ENCODE measurements at places on chromosomes 2 and 18.

DNA sequence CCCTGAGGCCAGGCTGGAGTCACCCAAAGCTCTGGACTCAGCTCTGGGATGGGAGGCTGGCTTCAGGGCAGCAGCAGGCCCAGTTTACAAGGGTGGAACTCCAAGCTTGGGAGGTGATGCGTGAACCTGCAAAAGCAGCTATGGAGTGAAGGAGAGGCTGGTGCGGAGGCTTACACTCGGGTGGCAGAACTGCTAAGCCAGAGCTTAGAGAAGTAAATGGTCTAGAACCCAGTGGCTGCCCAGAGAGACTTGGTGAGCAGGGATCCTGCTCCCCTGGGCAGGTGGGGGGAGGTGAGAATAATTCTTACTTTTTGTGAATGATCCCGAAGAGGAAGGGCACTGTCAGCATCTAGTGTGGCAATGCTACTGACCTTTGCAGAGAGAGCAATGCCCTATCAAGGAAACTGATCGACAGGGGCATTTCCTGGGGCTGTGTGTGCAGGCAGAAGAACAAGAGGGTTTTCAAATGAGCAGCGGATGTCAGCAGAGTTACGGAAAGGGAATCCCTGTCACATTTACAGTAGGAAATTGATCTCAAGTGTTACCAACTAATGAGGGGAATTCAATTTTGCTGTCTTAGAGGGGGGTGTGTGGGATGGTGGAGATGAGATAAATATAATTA is 80.4 kb downstream of the TGFA start:
- DNase-seq: no peak

GRCh38 chr2:29025711-29026110 is 44.6 kb downstream of the TOGARAM2 start:
- no peak for DNase-seq

DNA sequence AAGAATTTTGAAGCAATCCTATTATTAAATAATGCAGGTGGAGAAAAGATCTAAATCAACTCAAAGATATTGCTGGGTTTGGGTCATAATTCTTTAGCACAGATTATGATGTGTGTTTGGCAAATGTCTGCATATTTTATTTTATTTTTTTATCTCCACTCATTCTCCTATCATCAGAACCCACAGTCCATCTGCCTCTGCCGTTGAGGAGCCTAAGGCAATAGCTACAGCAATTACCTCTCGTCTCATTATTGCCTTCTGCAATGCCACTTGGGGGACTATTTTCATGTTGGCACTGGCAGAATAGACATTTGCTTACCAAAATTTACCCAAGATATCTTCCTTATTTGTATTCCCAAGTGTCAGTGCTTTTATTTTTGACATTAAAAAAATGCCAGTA is 815.9 kb upstream of the CNTNAP5 start:
- no peak for DNase-seq

GRCh38 chr2:46885376-46885775 is 30.2 kb downstream of the MCFD2 start:
- DNase-seq: no peak

DNA sequence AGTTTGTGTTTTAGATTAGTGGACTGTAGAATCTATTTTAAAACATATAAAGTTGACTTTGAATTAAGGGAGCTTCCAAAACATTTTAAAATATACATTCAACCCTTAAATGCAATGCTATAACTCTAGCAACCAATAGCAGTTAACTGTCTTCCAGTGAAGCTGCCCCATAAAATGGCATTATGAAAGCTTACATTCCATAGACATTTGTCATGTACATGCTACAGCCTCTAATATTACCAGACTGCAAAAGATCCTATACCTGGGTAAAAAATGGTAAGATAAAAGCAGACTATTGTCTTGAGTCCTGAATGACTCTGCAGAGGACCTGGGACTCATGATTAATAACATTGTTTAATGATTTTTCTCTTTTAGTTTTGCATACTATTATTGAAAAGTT is 489.4 kb downstream of the LRP1B start:
- no peak for DNase-seq

GRCh38 chr2:72014831-72015230 is 132.8 kb downstream of the CYP26B1 start:
- no peak for DNase-seq

DNA sequence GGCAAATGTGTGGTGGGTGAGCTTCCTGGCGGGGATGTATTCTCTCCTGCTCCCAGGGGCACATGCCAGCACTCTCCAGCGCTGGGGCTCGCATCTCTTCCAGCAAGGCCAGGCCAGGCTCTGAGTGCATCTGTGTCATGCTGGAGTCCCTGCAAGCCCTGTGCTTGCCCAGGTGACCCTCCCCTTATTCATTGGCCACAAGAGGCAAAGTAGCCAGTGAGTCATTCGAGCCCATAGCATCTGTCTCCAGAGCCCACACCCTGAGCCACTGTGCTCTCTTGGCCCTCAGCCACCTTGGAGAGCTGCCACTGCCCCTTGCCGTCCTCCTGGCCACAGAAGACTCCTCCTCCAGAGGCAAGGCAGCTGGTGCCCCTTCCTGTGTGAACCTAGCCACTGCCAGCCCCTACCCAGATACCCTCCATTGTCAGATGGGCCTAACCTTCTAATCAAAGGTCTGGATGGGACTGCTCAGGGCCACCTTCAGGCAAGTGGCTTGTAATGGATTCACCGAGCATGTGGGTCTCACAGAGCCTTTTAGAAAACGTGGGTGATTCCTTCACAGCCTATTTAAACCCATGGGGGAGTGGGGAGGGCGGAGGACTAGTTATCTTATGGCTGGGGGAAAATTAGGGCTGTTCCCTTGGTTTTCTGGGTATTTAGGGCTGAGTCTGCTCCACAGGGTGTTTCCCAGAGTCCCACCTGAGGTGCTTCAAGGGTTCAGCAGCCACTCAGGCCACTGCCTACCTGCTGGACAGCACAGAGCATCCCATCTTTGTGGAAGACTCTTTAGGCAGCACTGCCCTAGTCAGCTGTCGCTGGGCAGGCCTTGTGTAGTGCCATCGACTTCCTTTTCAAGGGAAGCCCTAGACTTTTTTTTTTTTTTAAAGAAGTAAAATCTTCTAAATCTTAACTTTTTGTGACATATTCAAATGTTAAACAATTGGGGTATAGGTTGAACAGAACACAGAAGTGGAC is 137.4 kb downstream of the ACOXL start:
- no peak for DNase-seq

DNA sequence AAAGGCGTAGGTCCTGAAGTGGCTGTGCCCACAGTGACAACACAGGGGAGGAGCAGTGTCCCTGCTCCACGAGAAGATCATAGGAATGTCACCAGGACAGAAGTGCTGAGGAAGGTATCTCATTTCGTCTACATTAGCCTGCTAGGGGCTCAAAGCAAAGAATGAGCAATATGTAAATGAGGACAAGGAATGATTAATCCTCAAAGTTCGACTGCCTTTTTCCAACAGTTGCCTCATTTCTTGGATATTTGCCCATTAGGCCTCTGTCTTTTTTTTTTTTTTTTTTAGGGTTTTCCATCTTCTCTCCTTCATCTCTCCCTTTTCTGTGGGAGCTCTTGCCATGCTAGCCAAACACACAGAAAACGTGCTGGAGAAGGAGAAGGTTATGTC is 105.2 kb upstream of the ARHGAP28 start:
- DNase-seq: no peak

- DNase-seq: no peak
Measured at GRCh38 chr18:26479065-26479680, 69.2 kb downstream of the KCTD1 start.

- no peak for DNase-seq
Measured at GRCh38 chr18:25962176-25962575, 128.2 kb downstream of the SS18 start.

GRCh38 chr18:41150316-41150715 is 804.7 kb upstream of the PIK3C3 start:
- DNase-seq: peak; percentile 84

GRCh38 chr2:126664234-126664633 is 8.3 kb downstream of the GYPC start:
- no peak for DNase-seq

DNA sequence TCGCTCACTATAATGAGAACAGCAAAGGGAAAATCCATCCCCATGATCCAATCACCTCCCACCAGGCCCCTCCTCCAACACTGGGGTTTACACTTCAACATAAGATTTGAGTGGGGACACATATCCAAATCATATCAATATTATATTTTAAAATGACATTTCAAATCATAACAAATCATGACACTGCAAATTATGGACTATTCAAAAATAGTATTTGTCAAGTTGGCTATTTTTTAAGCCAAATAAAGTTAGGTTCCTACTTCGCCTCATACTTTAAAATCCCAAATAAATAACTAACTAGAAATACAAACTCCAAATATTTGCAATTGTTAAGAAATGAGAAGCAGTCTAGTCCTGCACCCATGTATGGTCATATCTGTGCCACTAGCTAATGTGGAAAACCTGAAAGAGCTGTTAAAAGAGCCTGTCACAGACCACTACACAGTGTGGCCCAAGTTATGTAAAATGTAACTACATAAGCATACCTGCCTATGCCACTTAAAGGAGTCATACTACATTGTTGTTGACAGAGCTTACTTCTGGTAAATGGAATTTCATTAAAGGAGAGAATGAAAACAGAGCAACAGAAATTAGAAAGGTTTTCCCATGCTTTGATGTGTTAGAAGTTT is 334.7 kb upstream of the GULP1 start:
- no peak for DNase-seq

- DNase-seq: no peak
Measured at GRCh38 chr18:12001421-12001820, 20.1 kb downstream of the IMPA2 start.

DNA sequence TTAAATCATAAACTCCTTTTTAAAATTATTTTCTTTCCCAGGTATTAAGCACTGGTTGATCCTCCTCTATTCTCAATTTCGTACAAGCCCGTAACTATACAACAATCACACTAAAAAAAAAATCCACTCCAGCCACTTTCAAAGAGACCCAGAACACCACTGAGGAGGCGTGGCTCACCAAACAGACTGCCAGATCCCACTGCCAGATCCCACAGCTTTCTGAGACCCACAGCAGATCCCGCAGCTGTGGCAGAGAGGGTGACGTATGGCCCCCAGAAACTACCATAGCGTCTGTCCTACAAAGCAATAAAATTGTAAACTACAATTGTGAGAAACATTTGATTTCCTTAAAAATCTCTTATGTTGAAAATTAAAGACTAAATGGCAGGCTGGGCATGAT is 230.7 kb upstream of the PXDN start:
- no peak for DNase-seq

GRCh38 chr2:119202610-119203310 is 20.9 kb upstream of the STEAP3 start:
- no peak for DNase-seq

DNA sequence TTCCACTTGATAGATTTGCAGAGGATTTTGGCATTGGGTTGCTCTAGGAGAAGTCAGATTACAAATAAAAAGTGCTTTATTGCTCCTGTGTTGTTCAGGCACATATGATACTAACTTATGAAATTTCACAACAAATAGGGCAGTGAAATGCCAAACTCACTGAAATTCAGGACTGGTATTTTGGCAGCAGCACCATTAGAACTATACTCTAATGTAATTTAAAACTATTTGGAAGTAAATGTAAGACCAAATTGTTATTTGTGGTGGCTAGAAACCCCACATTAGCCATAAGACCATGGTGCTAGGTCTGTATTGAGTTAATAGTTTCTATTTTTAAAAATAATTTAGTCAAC is 57.2 kb downstream of the SPTBN1 start:
- DNase-seq: no peak

GRCh38 chr2:209368406-209368805 is 55.4 kb upstream of the MAP2 start:
- DNase-seq: no peak

- DNase-seq: no peak
Measured at GRCh38 chr2:72827966-72828646, 2.3 kb upstream of the EXOC6B start.

DNA sequence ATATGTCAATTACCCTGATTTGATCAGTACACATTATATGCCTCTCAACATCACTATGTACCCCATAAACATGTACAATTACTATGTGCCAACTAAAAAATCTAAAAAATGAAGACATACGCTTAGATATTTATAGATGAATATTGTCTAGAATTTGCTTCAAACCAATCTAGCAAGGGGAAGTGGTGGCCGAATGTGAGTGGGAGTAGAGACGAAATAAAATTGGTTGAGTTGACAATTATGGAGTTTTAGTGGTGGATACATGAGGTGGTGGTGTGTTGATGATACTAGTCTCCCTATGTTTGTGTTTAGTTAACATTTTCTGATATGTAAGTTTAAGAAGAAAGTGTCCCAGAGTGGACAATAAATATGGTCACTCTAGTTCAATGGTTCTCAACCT is 49.0 kb downstream of the SDC1 start:
- DNase-seq: no peak

- DNase-seq: no peak
Measured at GRCh38 chr2:63121055-63121834, 70.6 kb downstream of the OTX1 start.

DNA sequence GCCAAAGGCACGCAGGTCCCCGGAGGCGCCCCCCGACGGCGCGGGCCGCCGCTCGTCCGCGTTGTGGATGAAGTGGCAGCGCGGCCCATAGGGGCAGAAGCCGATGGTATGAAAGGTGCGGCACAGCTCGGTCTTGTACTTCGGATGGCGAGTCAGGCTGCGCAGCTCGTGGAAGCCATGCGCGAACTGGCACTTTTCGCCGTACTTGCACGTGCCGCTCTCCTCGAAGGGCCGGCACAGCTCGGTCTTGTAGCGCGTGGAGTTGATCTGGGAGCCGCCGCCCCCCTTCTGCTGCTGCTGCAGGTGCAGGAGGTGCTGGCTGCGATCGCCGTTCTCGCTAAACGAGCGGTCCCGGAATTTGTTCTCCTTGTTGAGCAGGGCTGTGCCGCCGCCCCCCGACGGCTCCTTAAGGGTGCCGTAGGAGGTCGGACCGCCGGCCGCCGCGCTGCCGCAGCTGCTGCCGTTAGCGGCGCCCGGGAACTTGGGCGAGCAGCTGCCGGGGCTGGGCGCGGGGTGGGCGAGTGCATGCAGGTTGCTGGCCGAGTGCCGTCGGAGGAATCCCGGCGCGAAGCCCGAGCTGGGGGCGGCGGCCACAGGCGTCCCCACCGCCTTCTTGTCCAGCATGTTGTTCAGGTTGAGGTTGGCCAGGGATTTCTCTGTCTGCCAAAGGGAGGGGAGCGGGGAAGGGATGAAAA is 1.2 kb downstream of the ZFP36L2 start:
- no peak for DNase-seq

- DNase-seq: no peak
Measured at GRCh38 chr2:237633061-237633561, 5.7 kb downstream of the LRRFIP1 start.

DNA sequence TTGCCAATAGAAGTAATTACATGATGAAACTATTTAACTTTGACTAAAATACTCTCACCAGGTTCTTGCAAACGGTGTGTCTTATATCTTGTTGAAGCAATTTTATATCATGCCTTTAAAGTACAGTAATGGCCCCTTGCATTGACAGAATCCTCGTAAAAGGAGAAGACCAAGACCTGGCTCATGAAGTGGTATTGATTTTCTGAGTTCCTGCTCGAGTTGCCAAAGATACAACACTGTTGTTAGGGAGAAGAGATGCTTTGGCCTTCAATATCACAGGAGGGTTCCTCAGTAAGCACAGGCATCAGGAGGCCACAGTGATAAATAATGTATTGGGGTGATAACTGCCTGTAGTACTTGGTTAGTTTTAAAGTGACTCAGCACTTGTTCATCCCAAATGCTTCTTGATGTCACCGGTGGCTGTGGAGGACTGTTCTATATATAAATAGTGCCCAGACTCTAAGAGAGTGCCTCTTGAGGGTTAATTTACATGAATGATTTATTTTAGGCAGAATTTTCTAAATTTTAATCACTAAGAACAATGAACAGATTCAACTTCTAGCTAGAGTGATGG is 571.7 kb upstream of the FANCL start:
- DNase-seq: no peak

- no peak for DNase-seq
Measured at GRCh38 chr18:48390641-48391040, 18.5 kb downstream of the ZBTB7C start.
